Stimulated activated CD4-positive, alpha-beta T cell treated with anti-CD3 and anti-CD28 coated beads, Interleukin-2, amount 100 ng/mL, for 48 hours (primary cell): ENCODE measurements at places on chromosomes 3 and 15.

GRCh38 chr15:75198560-75199356 lies 2.9 kb upstream of the C15orf39 start:
- DNase-seq, result no peak

- no peak for DNase-seq
These were observed 695.2 kb downstream of the TUSC7 start for GRCh38 chr3:117404730-117405129.

DNA sequence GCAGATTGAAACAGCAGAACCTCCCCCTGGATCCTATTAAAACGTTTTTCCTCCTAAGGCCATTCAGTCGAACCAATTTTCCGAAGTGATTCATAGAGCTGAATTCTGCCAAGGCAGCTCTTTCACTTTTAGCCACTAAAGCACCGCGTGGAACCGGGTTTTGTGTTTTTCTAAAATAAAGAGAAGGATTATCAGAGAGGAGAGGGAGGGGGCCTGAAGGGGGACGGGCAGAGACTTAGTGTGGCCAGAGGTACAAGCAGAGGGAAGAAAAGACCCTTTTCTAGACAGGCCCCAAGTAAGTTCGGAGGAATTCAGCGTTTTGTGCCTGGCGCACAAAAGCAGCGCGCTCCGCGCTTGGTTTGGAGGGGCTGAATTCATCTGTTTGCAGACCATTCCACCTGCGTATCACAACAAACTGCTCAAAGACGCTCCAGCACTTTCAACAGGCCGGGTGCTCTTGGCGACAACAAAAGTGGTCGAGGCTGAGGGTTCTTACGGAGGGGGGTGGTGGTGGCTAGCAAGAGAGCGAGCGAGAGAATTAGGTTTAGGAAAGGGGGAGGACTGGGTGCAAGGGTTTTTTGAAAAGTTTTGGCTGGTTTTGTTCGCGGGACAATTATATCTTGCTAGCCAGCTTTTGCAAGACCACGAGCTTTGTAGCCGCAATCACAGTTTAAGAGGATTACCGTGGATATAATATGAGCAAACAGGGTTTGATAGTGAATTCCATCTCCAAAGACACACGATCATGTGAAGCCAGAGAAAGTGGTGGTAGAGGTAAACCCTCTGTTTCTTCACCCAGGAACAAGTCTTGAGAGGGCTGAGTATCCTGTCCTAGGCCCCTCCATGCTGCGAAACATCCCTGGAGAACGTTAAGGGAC lies 1.2 kb upstream of the FEZF2 start:
- DNase-seq, result no peak

DNA sequence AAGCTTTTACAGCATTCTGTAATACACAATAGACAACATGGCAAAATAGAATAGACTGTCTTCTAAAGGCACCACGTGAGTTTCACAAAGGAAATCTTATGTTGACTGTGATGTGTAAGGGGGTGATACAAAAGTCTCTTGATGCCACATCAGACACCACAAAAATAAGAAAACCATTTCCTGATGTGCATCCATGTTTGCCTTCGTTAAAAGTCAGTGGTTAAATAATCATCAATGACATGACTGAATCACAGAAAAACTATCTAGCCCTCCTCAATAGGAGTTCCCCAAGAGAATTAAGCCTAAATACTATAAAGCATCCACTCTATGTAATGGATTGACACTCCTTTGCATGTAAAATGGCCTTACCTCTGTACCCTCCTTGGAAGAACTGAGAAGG lies 198.6 kb upstream of the SLC2A2 start:
- DNase-seq, result no peak

DNA sequence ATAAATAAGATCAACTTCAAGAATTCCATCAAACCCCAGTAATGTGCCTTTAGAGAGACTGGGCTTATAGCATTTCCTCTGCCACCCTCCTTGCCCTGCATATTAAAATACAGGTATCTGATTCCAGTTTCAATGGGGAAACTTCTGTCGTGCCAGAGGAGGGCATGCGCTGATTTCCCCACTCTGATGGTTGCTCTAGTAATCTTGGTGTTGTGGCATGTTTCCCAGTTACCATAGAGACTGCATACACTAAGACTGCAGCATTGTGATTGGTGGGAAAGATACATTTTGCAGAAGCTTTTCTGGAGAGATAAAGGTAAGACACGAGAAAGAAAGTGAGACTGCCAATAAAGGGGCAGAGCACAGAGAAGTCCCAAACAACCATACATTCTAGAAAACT lies 225.6 kb downstream of the TIGIT start:
- DNase-seq, result no peak

DNA sequence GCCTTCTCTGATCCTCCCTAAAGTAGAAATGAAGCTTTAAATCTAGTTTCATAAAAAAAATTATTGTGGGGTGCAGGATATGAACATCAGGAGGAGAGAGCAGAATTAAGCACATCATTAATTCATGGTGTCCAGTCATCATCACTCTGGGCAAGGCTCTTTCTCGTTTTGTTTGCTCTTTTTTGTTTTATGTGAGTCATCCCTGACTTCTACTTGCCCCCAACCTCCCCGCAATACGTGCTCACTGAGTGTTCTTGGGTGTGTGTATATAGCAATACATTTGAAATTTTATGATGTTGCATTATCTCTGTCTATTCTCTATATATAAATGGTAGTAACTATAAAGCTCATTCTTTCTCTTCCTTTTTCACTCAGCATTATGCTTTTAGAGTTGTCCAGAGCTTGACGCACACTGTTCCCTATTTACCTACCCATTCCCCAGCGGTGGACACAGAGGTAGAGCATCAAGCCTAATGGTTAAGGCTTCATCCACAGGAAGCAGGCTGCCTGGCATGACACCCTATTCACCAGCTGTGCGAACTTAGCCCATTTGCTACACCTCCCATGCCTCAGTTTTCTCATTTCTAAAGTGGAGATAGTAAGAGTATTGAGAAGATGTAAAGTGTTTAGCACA lies 72.3 kb downstream of the CD200R1L start:
- no peak for DNase-seq

DNA sequence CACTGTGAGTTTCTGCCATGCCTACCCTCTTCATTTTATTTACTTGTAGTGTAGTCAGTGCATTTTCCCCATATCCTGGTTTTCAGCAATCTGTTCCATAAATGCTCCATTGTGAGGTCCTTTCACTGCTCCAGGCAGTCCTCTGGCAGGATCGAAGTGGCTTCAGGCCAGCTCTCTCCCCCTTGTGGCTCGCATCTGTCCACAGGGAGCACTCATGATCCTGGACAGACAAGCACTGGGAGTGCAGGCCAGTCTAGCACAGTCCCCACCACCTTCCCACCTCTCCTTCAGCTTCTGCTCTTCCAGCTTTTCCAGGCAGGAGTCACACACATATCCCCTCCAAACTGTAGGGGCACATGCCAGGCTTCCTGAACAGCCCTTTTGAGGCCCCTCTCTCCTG lies 173.6 kb downstream of the PPM1L start:
- DNase-seq, result no peak

GRCh38 chr3:72190050-72190449 lies 405.1 kb upstream of the PROK2 start:
- no peak for DNase-seq

- DNase-seq, result no peak
These were observed 21.3 kb downstream of the HOMER2 start for GRCh38 chr15:82931221-82931620.

DNA sequence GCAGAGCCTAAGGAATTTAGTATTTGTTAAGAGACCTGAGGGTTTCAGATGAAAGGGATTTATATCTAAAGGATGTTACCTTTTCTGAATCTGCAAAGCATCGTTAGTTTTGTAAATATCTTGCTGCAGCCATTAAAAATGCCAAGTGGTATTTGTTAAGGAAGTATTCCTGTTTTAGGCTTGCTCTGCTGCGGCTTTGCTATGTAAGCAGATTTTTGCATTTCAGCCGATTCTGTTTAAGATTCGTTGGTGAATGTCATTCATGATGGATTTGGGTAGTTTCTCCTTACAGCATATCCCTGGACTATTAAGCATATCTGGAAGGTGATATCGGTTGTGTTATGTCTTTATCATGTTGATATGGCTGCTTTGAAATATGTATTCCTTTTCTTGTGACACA lies 1.0 kb downstream of the USP8 start:
- DNase-seq, result no peak

- no peak for DNase-seq
These were observed 2.4 kb upstream of the SLC12A6 start for GRCh38 chr15:34339946-34340345.

DNA sequence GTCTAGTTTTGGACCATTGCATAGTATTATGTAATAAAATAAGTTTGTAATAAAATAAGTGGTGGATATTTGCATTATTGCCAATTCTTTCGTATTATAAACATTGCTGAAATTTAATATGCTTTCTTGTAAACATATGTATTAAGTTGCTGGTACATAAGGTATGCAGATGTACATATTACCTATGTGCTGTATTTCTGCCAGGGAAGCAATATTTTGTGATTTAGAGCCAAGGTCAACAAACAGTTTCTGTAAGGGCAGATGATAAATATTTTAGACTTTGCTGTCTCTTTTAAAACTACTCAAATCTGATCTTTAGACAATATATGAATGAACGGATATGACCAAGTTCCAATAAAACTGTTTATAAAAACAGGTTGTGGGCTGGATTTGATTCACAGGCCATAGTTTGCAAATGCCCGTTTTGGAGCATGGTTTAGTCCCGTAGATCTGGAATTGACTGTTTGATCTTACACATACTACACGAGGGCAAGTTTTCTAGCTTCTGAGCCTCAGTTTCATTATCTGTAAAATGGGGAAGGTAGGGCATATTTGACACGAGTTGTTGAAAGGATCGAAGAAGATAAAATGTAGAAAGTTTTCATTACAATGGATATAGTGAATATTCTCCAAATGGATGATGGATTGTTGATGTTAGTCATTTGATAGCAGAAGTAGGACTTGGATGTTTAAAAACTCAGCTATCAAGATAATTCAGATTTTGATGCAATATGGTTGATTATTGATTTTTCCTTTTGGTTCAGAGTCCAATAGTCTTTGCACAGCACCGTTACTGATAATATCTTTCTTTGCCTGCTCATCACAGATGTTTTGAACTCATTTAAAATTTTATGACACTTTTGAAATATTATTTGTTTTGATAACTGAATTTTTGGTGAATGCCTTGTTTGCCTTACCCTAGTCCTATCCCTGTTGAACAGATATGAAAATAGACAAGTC lies 394.6 kb downstream of the FEZF2 start:
- DNase-seq, result no peak

DNA sequence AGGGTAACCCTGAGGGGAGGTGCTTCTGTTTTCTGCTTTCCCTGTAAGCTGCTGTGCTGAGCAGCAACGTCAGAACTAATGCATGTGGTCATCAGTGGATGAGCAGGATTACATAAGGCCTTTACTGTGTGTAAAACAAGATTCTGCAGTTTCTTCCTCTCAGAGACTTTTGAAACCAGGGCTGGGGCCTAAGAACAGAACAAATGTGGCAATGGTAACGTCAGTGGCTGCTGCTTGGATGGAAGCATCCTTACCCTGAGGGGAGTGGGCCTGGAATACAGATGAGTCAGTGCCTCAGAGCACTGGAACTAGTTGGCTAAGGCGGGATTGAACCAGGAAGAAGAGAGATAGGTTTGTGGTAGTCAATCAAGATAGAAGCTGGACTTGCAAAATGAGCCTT lies 180.2 kb upstream of the KCNH8 start:
- no peak for DNase-seq

GRCh38 chr3:160924776-160925175 lies 168.7 kb downstream of the PPM1L start:
- no peak for DNase-seq

DNA sequence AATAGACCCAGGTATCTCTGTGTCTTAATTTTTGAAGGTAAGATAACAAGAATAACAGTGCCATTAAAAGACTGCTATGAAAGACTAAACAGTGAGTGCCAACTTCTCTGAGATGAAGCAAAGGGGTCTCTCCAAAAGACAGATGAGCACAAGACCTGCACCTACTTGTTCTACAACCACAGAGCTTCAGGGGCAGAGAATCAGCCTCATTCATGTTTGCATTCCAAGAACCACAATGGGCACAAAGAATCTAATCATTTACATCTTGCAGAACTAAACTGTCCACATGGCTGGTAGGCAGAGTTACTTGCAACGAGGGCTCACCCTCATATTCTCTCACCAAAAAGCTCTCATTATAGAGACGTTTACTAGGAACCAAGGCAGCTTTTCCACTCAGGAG lies 83.9 kb downstream of the PEAK1 start:
- DNase-seq, result no peak

DNA sequence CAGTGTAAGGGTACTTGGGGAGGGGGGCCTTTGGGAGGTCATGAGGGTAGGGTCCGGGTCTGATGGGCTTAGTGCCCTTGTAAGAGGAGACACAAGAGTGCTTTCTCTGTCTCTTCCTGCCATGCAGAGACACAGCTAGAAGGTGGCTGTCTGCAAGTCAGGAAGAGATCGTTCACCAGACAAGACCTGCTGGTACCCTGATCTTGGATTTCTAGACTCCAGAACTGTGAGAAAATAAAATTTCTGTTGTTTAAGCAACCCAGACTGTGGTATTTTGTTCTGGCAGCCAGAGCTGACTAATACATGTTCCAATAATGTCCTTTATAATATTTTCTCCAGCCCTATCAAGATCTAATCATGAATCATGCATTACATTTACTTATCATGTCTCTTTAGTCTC lies 130.0 kb upstream of the VEPH1 start:
- no peak for DNase-seq

DNA sequence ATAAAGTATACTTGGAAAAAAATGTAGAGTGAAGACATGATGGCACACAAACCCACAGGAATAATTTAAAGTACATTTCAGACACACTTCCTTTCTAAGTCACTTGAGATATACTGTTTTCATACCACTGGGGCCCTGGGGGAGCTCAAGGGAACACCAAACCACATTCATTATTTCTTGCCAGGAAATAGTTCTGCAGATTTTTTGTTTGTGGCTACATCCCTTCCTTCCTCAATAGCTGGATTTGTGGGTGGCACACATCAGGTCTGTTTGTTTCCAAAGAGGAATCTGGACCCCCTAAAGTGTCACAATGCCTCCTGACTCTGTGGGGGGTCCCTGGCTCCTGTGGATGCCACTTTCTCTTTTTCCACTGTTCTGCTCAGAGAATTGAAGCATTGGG lies 153.5 kb upstream of the COL8A1 start:
- no peak for DNase-seq

DNA sequence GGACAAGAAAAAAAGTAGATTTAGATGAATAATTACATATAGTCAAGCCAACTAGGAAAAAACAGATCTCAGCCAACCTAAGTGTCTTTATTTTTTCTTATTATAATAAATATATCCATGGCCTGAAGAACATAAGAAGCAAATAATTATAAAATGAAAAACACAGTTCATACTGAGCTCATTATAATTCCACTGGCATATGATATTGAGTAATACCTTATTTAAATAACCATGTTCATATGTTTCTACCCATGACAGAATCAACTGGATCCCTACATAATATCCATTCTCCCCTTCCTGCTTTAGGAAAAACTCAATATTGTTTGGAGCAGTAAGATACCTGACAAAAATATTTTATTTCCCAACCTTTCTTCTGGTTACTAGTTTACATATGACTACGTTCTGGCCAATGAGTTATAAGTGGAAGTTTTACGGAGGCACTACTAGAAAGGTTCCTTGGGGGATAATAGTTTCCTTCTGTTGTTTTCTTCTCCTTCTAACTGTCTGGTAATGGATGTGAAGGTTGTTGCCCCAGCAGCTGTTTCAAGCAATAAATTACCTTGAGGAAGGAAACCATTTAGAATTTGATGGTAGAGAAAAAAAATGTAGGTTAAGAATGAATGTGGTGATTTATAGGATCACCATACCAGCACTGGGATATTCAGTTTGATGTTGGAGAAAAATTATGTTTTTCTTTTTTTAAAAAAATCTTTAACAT lies 184.1 kb upstream of the MBNL1 start:
- DNase-seq, result no peak
